ENCODE measurements at places on chromosomes 5 and 9.

DNA sequence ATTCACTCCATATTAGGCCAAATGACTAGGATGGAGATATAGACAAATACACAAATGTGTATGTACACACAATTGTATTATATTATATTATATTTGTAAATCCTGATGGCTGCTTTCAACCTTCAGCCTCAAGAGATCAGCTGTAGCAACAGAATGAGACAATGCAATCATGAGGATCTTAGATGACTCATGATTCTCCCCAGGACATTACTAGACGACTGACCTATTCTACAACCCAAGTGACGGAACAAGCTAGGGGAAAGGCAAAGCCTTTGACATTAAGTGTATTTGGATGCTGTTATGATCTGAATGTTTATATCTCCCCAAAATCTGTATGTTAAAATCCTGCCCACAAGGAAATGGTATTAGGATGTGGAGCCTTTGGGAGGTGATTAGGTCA, 66.5 kb downstream of the COX7C start:
- DNase-seq: no peak

GRCh38 chr5:2817031-2817603, 65.6 kb upstream of the IRX2 start:
- DNase-seq: no peak

DNA sequence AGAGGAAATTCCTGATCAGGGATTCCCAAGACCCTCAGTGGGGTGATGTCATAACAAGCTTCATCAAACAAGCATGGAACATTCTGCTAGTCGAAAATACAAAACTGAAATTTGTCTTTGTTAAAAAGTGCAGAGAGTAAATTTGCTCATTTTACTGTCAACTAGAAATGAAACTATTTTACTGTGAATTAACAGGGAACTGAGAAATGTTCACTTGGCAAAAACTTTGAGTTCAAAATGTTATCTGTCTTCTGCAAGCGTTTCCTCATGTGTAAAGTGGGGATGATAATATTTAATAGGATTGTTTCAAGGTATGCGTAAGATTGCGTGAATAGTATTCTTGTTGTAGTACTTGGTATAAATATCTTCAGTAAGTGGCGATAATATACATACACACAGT, 45.4 kb downstream of the ALDH1A1 start:
- no peak for DNase-seq

DNA sequence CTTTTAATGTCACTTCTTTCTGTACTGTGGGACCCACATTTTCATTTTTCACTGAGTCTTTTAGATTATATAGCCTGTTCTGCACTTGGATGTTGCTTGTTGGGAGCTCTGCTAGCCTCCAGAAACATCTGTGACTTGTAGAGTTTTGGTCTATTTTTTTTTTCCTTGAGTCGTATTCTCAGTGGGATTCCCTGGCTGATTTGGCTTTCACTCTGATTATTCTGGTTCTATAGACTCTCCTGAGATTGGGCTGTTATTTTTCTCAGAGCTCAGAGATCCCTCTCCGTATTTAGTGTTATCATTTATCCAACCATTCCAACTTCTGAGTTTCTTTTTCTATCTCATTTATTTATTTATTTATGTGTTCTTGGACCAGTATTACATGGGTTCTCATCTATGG, 339.3 kb downstream of the FAM170A start:
- no peak for DNase-seq
